COR-L47 (cell line): ENCODE measurements at places on chromosomes 5 and 9.
A peak's percentile ranks its signal among the peaks of the same experiment; 100 is the strongest.

DNA sequence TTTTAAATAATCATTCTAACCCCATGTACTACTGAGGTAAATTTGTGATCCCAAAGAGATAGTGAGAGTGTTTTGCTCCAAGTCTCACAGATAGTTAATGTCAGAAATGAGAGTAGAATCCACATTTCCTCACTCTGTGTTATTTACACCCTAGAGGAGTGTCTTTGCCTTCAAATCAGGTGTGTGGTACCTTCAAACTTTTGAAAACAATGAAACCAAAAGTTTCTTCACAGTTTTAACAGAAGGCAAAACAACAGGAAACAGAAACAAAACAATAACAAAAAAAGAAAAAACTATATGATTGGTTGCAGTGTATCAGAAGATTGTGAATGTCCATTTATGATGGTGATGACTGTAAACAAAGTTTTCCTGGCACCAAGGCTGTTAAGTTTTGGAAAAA, 85.9 kb downstream of the ERBIN start:
- DNase-seq = no peak

DNA sequence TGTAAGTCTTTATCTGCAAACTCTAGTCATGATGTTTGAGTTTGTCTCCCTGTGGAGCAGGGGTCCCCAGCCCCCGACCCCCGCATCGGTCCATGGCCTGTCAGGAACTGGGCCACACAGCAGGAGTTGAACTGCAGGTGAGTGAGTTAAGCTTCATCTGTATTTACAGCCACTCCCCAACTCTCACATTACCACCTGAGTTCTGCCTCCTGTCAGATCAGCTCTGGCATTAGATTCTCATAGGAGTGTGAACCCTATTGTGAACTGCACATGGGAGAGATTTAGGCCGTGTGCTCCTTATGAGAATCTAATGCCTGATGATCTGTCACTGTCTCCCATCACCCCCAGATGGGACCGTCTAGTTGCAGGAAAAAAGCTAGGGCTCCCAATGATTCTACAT, 7.0 kb downstream of the C9orf85 start:
- DNase-seq = no peak

DNA sequence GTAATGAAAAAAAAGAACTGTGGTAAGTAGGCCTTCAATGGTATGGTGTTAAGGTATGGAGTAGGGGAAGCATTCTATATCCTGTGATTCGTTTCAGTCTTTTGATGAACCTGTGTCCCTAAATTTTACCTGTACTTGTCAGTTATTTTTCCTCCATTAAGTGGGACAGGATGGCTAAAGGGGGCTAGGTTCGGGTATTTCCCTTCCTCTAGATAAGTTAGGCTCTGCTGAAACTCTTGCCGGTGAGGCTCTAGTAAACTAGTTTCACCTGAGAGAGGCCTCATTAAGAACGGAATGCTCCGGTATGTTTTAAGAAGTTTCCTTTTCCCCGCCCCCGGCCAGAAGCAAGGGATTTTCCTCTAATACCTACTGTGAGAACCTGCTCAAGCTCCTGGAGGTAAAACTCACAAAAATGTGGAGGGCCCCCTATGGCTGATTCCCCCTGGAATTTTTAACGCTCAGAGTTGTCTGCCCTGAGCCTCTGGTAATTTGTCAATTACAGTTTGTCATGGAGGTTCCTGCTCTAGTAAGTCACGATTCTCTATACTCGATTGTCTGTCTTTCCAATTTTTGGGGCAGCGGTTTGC, 87.7 kb downstream of the MACIR start:
- no peak for DNase-seq

DNA sequence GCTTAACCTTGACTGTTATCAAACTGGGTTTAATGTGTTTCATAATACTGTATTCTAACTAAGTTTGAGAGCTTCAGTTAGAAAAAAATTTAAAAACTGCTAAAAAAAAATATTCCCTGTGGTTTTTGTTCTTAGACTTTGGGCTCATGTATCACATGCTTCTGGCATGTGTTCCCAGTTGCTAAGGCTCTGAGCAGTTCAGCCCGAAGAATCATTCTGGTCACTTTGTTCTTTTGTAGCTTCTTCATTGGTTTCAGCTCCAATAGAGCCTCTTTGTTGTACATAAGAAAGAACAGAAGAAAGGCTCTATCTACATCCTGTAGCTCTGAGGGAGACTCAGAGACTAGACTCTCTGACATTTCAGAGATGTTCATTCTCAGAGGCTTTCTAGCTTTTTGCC, 25.6 kb downstream of the KCNN2 start:
- DNase-seq = no peak

GRCh38 chr5:61491861-61492260, 159.8 kb downstream of the ZSWIM6 start:
- no peak for DNase-seq

- no peak for DNase-seq
Observed at GRCh38 chr9:6424940-6425339, 11.9 kb downstream of the UHRF2 start.

DNA sequence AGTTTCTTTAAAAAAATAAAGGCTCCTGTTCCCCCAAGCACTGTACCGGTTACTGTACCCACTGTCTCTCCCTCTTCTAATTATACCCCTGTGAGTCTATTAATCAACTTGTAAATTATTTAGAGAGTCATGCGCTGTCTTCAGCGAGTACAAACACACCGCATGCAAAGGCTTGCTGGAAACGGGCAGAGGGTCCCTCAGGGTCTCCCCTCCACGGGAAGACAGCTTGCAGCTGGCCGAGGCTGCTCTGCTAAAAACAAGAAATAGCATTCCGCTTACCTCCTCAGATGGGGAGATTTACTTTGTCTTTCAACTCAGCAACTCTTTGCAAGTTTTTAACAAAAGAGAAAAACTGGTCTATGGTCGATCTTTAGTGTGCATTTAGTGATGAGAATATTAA, 71.8 kb downstream of the AK8 start:
- DNase-seq = no peak

- DNase-seq = no peak
Observed at GRCh38 chr5:97628031-97628430, 445.0 kb upstream of the RIOK2 start.

- no peak for DNase-seq
Observed at GRCh38 chr5:61319388-61320146, 12.5 kb upstream of the ZSWIM6 start.

DNA sequence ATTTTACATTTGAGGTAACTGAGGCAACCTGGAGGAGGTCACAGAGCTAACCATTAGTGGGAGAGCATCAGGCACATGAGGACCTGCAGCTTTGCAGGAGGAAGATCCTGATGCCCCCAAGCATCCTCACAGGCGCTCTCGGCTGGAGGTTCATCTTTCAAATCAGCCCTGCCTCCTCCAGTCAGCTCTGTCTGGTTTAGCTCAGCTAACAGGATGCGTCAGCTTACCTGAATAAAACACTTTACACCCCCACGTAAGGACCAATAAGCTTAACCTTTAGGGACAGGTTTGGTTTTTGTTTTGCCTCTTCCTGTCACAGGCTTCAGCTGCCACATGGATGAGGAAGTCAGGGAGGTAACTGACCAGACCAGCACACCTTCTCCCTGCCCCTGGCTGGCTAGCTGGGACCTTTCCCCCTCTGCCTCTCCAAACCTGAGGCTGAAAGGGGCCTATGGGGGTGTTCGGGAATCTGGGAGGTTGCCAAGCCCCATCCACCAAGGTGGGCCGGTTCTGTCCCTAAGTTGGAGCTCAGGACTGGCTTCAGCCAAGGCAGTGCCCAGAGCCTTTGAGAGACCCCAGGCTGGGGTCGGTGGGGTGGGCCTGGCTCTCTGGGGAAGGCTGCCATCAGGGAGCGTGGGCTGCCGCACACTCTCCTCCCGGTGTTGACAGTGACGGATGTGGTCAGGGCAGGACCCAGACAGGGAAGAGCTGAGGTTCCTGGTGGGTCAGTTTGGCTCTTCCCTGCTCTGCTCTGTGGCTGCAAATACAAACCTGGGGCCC, 20.0 kb upstream of the FCN1 start:
- no peak for DNase-seq

DNA sequence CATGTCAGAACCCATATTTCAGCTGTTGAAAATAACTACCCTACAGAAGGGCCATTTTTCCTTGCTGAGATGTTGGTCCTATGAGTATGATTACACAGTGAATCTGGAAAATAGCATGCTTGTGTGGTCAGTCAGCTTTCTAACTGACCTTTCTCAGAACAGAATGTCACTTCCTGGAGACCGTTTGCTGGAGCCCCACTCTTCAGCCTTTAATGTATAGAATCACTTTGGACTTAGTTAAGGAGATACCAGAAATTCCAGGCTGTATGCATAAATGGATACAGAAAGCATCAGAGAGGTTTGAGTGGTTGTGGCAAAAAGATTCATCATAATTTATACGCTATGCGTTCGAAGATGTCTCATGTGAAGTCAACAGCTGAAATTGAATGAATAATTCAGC, 488.1 kb downstream of the EBF1 start:
- DNase-seq = no peak

- peak; percentile 34 for DNase-seq
Observed at GRCh38 chr9:27184556-27185351, 75.7 kb downstream of the TEK start.

DNA sequence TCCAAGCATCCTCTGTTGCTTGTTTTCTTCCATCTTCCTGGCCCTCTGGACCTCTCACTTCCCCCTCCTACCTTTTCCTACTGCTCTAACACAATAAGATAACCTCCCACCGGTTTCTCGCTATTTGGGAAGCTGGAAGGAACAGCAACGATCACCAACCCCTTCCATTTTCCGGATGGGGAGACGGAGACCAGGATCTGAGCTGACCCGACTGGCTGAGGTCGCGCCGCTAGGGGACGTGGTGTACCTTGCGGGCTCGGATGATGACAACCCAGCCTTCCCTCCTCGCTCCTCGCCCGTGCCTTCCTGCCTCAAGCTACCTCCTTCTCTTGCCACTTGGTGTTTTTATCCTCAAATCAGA, 1.9 kb downstream of the LPAR1 start:
- DNase-seq = no peak

DNA sequence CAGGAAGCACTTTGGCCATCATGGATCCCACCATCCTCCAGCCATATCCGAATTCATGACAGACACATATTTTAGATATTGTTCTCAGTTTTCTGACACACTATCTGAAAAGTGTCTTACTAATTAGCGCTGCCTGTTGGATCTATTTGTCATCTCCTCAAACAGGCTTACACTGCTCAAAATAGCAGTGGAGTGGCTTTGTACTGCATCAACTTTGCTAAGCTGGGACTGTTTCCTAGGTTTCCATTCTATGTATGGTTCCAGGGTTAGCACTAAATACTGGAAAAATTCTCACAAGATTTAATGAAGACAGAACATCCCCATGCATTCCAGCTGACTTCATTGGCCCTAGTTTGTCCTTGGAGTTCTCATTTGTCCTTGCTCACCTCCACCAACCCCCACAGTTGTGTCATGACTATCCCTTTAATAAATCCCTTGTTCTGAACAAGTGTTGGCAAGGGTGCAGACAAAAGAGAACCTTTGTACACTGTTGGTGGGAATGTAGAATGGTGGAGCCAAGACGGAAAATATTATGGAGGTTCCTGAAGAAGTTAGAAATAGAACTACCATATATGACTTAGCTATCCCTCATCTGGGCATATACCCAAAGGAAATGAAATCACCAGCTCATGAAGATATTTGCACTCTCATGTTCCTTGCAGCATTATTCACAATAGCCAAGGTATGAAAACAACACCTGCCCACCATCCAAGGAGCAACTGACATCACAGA, 136.5 kb upstream of the RAI14 start:
- DNase-seq = no peak
